ENCODE measurements at places on chromosomes 2 and 18.

- no peak for DNase-seq
Measured at GRCh38 chr2:166333801-166334200, 41.9 kb downstream of the SCN9A start.

- DNase-seq, result no peak
Measured at GRCh38 chr2:101768556-101769220, 71.2 kb downstream of the MAP4K4 start.

GRCh38 chr2:31079665-31080064 is 58.6 kb downstream of the GALNT14 start:
- no peak for DNase-seq

DNA sequence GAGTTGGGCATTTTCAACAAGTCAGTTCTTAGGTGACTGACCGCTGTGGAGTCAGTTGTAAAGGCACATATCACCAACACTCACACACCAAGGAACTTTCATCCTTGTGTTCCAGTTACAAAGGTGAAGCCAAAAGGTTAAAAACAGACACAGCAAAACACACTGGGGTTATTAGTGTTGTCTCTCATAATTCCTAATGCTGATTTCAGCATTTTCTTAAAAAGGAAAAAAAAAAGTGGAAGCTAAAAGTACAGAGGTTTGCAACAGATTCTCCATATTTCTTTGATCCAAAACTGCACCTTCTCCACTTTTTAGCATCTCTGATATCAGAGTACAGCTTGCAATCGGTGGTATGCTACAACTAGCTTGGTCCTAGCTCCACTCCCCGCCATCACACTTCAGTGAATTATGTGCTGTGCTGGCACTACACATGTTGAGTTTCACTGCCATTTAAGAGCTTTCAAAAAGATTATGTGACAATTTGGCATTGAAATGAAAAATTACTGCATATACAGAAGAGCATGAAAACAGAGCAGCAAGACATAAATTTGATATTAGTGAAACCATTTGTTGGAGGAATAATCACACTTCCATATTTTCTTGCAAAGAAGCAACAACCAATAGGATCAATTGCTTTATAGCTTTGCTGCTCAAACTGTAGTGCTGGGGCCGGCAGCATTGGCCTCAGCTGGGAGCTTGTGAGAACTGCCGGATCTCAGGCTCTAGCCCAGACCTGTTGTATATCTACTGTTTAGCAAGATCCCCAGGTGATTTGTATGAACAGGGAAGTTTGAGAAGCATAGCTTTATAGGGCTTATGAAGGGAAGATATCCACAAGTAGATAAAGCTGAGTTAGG is 62.3 kb upstream of the DAPL1 start:
- DNase-seq, result no peak

GRCh38 chr2:119522671-119523070 is 1.6 kb downstream of the SCTR start:
- DNase-seq, result no peak

DNA sequence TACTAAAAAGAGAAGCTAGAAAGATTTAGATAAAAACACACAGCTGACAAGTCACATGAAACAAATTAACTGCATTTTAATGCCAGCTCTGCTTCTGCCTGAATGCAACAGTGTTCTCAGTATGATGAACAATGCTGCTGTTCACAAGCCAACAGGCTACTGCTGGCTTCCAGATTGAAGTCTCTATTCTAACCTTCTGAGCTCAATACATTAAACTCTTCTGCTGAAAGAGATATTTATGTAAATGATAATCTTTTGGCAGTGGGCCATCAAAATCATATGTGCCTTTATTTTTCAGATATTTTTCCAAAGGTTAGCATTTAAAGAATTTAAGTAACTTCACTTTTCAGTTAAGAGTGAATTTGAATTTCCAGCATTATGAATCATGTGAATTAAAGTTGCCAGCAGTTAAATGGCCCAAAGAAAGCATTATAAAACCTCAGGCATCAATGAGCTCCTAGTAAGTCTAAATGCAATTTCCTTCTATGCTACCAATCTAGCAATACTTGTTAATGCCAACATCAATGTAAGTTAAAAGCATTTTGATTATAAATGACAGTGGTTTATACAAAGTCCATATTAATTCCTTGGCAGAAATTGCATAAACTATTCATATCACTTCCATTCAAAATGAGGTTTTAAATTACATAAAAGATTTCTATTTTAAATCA is 72.4 kb downstream of the ID2 start:
- DNase-seq, result peak; percentile 12

DNA sequence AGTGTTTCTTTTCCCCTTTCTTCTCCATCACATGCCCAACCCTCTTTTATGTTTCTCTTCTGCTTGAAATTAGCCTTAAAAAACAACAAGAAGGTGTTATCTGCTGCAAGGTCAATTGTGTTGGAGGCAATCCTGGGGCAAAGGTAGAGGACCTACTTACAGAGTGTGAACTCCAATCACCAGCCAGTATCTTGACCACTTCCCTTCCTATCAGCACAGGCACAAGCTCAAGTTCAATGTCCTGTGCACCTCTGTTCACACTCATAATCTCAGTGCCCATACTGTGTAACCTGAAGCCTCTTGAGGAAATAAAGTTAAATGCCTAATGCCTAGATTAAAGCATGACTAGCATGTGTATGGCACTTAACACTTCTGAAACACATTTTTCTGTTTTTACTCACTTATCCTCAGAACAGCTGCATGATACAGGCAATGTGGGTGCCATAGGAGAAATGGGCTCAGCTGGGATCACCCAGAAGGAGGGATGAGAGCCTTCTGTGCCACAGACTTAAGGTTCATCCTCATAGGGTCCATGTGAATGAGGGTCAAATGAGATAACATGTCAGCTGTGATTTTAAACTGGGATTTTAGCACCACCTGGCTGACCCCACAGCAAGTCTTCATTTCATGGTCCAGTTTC is 701.5 kb downstream of the BCL11A start:
- DNase-seq, result no peak

DNA sequence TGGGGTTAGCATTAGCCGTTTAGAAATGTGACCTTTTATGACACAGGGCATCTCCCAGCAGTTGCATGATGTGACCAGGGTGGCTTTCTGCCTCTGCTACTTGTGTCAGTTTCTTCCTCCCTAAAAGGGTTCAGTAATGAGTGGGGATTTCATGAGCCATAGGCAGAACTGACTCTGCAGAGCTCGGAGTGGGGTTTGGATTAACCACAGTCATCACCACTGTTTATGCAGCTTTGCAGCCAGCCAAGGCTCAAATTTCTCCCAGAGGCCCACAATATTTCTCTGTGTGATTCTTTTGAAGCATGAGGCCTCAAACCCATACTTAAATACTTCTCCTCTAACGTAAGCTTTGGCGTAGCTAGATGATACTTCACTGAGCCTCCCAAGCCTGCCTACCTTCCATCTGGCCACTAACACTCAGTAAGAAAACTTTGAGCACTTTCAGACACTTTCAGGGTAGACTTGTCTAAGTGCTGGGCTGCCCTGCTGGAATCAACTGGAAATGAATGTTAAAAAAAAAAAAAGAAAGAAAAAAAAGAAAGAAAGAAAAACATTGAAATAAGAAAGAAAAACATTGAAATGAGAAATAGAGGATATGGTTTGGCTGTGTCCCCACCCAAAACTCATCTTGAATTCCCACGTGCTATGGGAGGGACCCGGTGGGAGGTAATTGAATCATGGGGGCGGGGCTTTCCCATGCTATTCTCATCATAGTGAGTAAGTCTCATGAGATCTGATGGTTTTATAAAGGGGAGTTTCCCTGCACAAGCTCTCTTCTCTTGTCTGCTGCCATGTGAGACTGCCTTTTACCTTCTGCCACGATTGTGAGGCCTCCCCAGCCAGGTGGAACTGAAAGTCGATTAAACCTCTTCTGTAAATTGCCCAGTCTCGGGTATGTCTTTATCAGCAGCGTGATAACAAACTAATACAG is 11.5 kb upstream of the LAPTM4A start:
- DNase-seq, result no peak

- peak; percentile 12 for DNase-seq
Measured at GRCh38 chr2:199861132-199861774, 10.3 kb upstream of the FTCDNL1 start.

DNA sequence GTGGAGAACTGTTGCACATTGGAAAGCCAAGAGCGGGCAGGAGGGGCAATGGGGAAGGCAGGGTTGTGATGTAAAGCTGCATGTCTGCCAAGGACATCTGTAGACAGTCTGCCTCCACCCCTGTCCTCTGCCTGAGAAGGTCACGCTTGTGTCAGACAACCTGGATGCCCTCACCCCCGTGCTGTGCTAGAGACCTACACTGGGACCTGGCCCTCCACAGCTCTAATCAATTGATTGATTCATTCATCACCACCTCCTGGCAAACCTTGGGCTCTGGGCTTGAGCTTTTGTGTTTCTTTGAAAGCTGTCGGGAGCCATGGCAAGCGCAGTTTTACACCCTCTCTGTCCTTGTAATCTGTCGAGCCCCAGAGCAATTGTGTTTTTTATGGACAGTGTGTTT is 41.1 kb downstream of the MARCO start:
- DNase-seq, result no peak

- peak; percentile 64 for DNase-seq
Measured at GRCh38 chr2:97740590-97741182, 27.3 kb downstream of the ZAP70 start.

DNA sequence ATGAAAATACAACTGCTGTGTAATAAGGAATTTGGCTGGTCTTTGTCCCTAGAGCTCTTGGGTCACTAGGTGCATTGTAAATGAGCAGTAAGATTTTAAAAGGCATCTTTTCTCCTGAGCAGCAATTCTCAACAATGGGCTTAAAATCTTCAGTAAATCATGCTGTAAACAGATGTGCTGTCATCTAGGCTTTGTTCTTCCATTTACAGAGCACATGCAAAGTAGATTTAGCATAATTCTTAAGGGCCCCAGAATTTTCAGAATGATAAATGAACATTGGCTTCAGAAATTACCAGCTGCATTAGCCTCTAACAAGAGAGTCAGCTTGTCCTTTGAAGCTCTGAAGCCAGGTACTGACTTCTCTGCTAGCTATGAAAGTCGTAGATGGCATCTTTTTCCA is 26.8 kb upstream of the SCRN3 start:
- DNase-seq, result no peak

GRCh38 chr2:138757384-138757783 is 22.8 kb downstream of the NXPH2 start:
- DNase-seq, result no peak

DNA sequence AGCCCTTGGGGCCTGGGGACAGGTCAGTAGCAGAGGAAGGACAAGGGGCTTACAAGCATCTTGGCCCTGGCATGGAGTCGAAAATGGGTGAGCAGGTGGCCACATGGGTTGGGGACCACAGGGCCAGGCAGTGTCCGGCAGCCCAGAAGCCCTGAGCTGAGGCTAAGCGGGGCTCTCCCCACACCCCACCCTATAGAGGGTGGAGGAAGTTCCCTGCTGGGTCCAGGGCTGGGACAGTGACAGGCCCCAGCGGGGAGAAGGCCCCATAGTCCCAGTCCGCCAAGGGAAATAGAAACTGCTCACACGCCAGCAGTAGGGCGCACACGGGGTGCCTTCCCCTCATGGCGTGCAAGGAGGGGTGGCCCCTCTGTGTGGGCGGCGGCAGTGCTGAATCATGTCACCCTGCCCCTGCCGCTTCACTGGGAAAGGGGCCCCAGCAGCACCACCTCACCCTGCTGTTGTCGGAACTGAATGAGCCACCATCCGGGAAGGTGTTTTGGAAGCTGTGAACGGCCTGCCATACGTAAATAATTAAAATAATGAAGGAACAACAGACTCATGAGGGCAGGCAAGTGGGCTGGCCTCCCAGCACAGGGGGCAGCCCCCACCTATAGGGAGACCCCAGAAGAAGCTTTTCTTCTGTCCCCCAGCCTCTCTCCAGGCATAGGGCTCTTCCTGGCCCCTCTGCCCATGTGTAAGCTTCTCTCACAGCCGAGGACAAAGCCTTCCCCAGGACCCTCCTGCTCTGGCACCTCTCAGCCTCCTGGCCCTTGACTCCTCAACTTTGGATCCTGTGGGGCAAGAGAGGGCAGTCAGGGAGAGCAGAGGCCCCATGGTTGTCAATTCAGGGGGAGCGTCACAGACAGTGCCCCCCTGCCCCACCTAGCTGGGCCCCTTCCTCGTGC is 12.7 kb upstream of the DUSP2 start:
- DNase-seq, result peak; percentile 30

GRCh38 chr2:203675086-203675485 is 31.4 kb upstream of the CD28 start:
- no peak for DNase-seq

GRCh38 chr2:158172719-158173118 is 71.0 kb downstream of the UPP2 start:
- no peak for DNase-seq

- DNase-seq, result peak; percentile 95
Measured at GRCh38 chr2:158953926-158954763, 14.3 kb upstream of the TANC1 start.

- no peak for DNase-seq
Measured at GRCh38 chr2:168089200-168089599, 158.2 kb downstream of the STK39 start.

GRCh38 chr18:48162956-48163737 is 232.7 kb upstream of the SMAD2 start:
- DNase-seq, result no peak

DNA sequence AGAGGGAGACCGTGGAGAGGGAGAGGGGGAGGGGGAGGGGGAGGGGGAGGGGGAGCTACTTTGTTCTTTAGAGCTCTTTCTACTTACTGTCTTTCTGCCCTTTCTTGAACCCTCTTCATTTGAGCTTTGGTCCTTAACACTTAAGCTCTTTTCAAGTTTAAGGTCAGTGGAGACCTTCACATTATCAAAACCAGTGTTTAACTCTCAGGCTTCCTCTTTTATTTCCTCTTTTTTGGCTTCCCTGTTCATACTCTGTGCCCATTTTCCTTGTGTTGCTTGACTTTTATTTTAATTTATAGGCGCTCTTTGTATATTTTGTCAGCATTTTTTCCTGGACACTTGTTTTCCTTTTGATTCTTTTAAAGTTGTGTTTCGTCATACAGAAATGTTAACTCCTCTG is 37.1 kb downstream of the ACSL3 start:
- no peak for DNase-seq

- no peak for DNase-seq
Measured at GRCh38 chr2:196530910-196531309, 108.6 kb upstream of the CCDC150 start.

- peak; percentile 11 for DNase-seq
Measured at GRCh38 chr2:54329482-54330161, 73.6 kb upstream of the TSPYL6 start.

- DNase-seq, result no peak
Measured at GRCh38 chr2:71787108-71787415, 333.7 kb downstream of the DYSF start.

- no peak for DNase-seq
Measured at GRCh38 chr18:37662099-37662498, 96.5 kb upstream of the CELF4 start.

DNA sequence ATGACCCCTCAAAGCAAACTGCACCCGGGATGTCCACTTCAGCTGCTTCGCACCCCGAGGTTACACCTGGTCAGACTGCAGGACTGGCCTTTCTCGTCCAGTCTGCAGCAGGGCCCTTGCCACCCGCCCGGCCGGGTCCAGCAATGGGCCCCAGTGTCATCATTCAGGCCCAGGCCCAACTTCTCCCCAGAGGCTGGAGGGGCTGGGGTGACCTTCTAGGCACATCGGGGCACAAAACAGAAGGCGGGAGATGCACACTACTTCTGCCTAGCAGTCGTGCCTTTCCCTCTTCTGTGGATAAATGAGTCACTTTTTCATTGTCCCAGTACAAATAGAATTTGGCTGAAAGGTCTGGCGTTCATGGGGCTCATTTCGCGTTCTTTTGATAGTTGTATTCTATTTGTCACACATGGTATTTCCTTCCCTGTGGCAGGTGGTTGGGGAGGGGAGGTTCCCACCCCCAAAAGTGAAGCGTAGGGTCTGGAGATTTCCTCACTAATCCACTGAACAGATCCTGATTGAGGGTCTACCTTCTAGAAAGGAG is 56.9 kb upstream of the ID2 start:
- peak; percentile 35 for DNase-seq

Measured in kidney (tissue), 22 donors.